ENCODE measurements at places on chromosomes 5 and 9.

GRCh38 chr5:134138416-134139376 is 24.2 kb downstream of the TCF7 start:
- DNase-seq, result no peak

- no peak for DNase-seq
Measured at GRCh38 chr5:132501961-132502931, 11.7 kb upstream of the IRF1 start.

DNA sequence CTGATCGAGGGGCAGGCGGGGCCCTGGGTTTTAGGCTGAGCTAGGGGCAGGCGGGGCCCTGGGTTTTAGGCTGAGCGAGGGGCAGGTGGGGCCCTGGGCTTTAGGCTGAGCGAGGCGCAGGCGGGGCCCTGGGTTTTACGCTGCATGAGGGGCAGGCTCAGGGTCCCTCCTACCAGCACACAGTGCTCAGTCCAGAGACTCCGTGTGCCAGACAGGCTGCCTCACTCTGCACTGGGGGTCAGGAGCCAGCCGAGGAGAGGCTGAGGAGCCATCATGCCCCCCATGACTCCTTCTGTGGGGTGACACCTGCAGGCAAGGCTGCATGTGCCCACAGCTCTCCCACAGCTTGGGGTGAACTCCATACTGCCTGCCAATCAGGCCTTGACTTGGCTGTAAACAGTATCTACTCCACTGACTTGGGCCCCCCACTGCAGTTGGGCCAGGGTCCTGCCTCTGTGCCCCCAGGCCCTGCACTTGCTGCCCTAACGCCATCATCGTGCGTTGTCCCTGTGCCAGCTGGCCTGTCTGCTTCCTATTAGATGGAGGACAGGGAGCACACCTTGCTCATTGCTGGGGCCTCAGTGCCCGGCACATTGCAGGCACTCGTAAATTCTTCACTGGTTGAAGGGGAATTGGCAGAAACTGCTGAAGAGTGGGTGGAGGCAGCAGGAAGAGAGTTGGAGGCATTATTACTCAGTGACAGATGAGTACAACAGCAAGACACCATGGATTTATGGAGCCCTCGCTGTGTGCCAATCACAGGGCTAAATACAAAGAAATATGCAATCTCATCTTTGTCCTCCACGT is 78.6 kb downstream of the AMBP start:
- DNase-seq, result no peak

DNA sequence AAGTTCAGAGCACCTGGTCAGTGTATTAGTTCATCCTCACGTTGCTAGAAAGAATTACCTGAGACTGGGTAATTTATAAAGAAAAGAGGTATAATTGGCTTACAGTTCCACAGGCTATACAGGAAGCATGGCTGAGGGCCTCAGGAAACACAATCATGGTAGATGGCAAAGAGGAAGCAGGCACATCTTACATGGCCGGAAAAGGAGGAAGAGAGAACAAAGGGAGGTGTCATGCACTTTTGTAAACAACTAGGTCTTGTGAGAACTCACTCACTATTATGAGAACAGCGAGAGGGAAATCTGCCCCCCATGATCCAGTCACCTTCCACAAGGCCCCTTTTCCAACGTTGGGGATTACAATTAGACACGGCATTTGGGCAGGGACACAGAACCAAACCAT is 28.8 kb upstream of the CAVIN4 start:
- no peak for DNase-seq

- DNase-seq, result no peak
Measured at GRCh38 chr5:51433052-51433710, 49.9 kb downstream of the ISL1 start.

GRCh38 chr9:129572052-129572425 is 48.9 kb downstream of the C9orf50 start:
- no peak for DNase-seq

DNA sequence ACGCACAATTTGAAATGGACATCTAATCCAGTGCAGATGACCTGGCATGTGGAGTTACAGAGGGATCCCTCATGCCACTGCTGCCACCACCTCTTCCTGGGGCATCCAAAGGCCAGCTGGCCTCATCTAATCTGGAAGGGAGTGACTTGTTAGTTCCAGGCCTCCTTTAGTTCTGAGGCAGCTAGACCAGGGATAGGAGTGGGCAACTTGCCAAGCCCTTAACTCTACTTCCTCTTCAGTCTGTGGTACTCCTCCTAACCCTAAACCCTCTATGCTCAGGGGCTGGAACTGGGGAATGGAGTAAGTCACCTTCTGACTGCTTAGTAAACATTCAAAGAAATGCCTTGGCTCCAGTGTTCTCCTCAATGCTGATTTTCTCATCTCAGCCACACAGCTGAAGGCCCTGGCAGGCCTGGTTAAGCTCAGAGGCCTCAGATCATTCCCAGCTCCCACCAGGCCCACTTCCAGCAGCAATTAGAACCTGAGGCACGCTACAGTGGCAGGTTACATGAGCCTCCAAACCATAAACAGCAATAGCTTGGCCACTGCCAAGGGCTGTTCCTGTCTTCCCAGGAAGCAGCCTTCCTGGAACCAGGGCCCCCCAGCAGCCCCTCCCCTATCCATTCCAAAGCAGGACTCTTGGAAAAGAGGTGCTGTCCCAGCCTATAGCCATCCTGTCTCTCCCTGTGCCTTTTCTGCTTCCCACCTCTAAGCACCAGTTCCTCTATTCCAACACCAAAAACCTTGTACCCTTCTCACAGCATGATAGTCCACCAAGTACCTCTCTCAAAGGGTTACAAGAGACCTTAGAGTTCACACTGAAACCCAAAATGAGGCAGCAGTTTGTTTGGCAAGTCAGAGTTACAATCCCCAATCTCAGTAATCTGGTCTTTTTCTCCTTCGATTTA is 2.0 kb downstream of the EIF4EBP3 start:
- no peak for DNase-seq

DNA sequence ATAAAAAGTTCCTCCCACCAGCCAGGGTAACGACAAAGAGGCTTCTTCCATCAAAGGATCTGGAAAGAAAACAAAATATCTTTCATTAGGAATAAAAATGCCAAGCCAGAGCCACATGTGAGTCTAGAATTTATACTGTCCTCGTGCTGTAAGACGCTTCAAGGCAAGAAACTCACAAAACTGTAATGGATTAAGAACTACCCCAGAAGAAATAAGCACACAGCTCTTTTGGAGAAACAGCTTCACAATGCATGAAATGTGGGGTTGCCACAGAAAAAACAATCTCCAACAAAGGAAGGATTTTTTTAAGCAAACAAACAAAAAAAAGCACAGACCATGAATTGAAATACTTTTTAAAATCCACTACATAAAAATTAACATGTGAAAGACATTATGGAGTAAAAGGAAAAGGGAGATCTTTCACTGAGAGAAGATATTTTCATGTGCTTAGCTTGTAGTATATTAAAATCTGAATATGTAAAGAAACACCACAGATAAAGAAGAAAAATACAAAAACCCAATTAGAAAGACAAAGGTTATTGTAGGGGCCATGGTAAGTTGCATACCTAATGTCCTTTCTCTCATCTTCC is 140.5 kb upstream of the NFIL3 start:
- no peak for DNase-seq

GRCh38 chr9:130770679-130771442 is 64.2 kb upstream of the ABL1 start:
- DNase-seq, result no peak

- DNase-seq, result no peak
Measured at GRCh38 chr5:136032564-136032963, 3.8 kb downstream of the TGFBI start.

- no peak for DNase-seq
Measured at GRCh38 chr9:126643945-126644527, 30.3 kb downstream of the LMX1B start.

DNA sequence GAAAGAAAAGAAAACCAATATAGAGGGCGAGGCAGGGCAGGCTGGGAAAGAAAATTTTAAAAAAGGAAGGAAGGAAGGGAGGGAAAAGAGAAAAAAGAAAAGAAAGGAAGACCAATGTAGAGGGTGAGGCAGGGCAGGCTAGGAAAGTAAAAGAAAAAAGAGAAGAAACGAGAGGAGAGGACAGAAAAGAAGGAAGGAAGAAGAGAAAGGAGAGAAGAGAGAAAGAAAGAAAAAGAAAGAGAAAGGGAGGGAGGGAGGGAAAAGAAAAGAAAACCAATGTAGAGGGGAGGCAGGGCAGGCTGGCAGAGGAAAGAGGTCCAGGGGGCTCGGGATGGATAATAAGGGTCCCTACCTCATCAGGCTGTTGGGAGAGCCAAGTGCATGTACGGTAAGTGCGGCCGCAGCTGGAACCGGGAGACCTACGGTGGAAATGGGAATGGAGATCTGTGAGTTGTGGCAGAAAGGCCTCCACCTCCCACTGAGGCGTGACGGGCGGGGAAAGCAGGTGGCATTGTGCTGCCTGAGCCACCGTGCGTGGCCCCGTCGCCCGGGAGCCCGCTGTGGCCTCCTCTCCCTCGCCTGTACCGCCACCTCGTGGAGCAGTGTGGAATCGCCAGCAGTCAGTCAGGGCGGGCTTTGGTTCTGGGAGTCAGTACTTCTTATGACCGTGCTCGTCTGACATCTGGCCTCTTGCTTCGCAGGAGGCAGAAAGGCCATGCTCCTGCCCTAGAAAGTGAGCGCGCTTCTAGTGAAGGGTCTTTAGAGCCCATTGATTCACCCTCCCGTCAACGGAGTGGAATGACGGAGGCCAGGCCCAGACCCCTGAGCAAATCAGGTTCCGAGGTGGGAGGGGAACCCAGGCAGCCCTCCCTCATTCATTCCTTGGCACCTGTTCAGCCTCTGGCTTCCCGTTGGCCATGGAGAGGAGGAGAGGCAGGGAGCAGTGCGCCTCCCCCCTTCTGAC is 10.4 kb upstream of the NHP2 start:
- no peak for DNase-seq

GRCh38 chr5:106392766-106393165 is 1278.0 kb downstream of the EFNA5 start:
- no peak for DNase-seq

GRCh38 chr9:111926421-111926875 is 29.8 kb downstream of the UGCG start:
- DNase-seq, result no peak

DNA sequence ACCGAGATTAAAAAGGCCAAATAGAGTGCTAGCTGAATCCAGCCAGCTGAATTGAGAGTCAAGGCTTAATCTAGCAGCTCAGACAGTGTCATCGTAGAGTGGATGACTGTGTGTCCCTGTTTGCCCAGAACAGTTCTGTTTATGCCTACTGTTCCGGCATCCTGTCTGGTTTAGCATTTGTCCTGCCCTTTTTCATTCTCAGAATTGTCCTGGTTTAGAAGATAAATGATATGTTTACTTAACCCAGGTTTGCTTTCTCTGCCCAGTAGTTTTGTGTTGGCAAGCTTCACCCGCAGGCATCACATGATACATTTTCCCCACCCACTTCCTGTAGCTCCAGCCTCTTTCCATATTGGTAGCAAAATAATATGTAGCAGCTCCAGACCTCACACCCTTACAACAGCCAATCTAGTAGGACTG is 41.3 kb upstream of the ZSWIM6 start:
- no peak for DNase-seq

GRCh38 chr5:96146675-96147074 is 185.0 kb upstream of the ELL2 start:
- DNase-seq, result peak; percentile 63

DNA sequence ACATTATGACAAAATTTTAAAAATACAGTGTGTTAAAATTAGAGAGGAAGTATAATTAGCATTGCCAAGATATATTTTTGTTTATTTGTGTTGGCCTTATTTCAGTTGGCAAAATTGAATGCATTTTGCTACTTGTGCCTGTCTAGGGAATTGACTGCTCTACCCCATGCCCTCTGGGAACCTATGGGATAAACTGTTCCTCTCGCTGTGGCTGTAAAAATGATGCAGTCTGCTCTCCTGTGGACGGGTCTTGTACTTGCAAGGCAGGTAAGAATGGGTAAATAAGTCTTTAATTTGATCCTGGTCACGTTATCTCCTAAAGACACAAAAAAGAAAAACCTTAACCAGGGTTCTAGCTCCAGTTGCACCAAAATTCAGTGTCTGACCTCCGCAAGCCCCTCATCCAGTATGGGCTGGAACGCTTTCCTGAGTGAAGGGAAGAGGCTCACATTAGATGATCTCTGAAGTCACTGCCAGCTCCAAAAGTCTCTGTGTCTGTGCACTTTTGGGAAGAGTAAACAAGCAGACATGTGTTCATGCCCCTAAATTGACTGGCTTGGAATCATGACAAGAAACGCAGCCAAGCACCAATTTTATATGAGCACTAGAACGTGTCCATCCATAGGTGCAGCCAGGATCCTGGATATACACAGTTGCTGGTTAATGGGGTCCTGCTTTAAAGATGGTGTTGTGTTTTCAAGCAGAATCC is 98.3 kb upstream of the PRRC1 start:
- DNase-seq, result no peak

- no peak for DNase-seq
Measured at GRCh38 chr5:39121315-39121714, 47.1 kb upstream of the RICTOR start.

GRCh38 chr5:135007749-135008363 is 26.2 kb downstream of the PITX1 start:
- DNase-seq, result no peak

DNA sequence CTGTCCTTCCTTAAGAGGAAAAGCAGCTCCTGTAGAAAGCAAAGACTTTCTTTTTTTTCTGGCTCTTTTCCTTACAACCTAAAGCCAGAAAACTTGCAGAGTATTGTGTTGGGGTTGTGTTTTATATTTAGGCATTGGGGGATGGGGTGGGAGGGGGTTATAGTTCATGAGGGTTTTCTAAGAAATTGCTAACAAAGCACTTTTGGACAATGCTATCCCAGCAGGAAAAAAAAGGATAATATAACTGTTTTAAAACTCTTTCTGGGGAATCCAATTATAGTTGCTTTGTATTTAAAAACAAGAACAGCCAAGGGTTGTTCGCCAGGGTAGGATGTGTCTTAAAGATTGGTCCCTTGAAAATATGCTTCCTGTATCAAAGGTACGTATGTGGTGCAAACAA is 42.3 kb downstream of the NR4A3 start:
- DNase-seq, result no peak
